ENCODE measurements at places on chromosomes 6 and 20.

DNA sequence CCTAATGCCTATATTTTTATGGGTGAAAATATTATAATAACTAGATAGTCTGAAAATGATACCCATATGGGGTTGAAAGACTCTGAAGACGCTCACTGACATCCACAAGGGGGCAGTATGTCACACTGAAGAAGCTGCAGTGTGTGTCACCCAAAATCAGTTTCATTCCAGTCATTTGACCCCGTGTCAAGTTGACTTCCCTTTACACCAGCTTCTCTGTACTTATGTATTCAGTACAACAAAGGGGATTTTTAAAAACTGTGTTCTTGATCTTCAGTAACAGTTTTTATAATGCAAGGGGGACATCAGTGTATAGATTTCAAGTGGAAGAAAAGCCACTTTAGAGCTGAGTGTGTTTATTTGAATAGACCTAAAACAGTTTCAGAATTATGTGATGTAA lies 19.3 kb downstream of the FAXC start:
- peak; percentile 16 for DNase-seq

DNA sequence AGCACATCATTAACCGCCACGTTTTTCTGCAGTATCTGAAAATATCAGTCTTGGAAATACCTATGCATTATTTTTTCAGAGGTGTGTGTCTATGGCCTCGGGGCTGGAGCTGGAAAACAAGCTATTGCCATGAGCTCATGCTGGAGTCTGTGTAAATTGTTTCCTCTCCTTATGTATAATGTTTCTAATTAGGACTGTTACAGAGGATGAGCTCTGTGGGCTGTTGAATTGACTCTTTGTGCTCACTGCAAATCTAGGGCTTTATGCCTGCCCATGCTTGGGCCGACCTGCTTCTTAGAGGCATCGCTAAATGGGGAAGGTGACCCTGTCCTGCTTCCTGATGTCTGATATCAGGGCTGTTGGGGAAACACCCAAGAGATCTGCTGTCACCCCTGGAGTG lies 80.8 kb upstream of the SLC22A16 start:
- DNase-seq: no peak

GRCh38 chr20:57457243-57458095 lies 66.3 kb downstream of the RBM38 start:
- no peak for DNase-seq

- DNase-seq: peak; percentile 56
These were observed 155.1 kb upstream of the MLIP start for GRCh38 chr6:53956068-53956711.

GRCh38 chr6:149435919-149436586 lies 36.0 kb downstream of the SUMO4 start:
- no peak for DNase-seq

DNA sequence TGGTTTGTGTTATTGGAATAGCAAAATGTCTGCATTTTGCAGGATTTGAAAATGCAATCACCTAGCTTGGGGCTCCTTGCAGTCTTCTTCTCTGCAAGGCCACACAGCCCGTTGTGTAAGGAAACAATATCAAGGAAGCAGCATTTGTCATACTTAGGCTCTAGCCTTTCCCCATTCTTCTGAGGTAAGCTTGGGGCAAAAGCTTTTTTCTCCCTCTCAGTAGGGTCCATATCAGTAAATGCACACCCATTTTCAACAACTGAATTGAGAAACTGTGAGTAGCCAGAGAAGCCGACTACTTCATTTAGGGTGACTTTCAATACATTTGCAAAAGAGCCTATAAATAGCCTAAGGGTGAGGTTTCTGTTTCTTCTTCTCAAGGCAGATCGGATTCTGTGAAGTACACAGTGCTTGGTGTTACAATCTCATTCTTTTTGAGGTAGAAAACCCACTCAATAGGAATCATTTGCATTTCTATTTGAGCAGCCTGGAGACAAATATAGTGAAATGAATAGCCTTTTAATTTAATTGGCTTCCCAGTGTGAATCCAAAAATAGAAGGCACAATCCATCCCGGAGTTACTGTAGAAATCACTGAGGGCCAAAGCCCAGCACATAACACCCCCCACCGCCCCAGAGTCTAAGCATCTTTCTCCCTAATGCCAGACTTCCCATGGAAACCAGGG lies 61.8 kb downstream of the BTBD3 start:
- DNase-seq: no peak

DNA sequence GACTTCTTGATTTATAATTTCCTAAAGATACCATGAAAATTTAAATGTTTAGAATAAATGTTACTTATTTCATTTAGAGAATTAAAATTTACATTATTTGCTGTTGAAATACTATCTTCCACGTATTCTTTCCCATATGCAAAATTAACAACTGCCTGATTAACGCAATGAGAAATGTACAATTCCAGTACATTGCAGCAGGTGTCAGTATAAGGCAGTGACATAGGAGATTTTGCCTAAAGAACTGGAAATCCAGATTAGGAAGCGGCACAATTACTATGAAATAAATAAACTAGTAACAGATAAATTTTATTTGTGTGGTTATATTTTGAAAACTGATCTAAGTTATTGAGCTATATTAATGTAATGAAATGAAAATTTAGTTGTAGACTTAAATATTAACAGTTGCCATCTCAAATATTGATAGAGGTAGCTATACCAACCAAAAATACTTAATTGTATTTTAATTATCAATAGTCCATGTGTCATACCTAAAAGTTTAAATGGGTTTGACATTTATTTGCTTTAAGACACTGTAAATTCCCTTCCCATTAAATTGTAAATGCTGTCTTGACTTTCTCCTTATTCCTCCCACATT lies 300.2 kb downstream of the UTRN start:
- DNase-seq: peak; percentile 35

- peak; percentile 90 for DNase-seq
These were observed 42.1 kb upstream of the CDH22 start for GRCh38 chr20:46350201-46350985.

DNA sequence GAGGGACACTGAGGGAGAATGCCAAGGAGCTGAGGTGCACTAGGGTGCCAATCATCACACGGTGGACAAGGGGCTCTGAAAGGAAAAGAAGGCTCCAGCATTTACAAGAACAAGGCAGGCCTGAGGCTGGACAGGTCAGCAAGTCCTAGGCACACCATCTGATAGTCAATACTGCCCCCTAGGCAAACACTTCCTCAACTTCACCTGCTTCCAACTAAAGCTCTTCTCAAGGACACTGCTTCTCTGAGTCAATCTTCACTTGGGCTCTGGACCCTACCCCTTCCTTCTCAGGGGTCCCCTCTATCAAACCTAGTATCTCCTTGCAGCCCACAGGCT lies 37.7 kb upstream of the SLC4A11 start:
- peak; percentile 18 for DNase-seq

- peak; percentile 43 for DNase-seq
These were observed 65.4 kb upstream of the RIN2 start for GRCh38 chr20:19692685-19693119.

GRCh38 chr6:112352101-112352500 lies 5.0 kb downstream of the RFPL4B start:
- no peak for DNase-seq

DNA sequence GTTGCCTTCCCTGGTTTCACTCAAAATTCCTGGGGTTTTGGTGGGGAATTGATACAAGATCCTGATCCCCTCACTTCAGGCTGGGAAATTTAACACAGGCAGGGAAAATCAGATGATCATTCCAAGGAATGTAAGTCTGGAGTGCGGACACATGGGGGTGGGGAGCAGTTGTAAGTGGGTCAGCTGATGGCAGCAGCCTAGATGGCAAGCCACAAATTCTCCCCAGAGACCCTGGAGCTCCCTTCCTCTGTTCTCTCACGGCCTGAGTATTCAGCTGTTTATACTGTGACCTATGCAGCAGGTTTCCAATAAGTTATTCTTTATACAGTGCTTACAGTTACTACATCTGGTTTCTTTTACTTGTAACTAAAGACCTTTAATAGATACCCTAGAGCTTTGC lies 144.9 kb downstream of the SH3BGRL2 start:
- DNase-seq: no peak

DNA sequence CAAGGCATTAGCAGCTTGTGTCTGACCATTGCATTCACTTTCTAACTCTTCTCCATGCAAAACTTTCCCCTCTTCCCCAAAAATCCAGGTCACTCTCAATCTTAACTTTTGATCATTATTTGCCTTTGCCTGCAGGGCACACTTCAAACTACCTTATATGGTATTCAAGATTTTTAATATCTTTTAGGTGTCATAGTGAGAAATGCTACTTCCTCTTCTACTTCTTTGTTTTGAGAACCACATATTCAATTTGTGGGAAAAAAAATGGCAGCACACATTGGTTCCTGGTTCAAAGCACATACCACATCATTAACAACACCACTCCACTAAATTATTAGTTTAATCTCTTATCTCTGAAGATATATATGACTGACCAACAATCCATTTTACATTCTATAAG lies 1267.0 kb upstream of the CITED2 start:
- no peak for DNase-seq

DNA sequence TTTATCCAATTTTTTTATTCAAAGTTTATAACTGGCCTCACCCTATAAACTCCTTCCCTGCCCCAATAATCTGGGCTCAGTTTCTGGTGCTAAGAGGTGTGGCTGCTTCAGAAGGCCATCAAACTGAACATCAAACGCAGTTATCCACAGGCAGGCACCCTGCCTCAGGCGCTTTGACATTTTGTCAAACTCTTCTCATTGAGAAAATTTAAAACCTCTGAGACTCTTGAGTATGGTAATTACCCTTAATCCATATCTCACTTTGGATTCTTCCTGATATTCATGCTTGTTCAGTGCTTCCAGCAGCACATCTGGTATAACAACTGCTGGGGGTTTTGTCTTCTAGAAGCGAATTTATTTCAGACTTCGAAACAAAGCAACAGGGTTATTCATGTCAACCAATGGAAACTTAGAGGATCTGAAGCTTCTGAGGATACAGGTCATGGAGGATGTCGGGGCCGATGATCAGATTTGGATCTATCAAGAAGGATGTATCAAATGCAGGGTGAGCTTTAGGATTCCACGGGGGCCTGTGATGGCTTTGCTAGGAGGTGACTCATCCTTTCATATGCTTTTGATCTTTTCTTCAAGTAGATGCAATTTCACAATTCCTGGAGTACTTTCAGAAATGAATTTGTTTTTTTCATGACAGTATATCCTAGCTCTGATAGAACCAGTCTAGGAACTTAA lies 68.2 kb downstream of the RTN4IP1 start:
- no peak for DNase-seq

- no peak for DNase-seq
These were observed 153.2 kb downstream of the AIG1 start for GRCh38 chr6:143213859-143214376.

DNA sequence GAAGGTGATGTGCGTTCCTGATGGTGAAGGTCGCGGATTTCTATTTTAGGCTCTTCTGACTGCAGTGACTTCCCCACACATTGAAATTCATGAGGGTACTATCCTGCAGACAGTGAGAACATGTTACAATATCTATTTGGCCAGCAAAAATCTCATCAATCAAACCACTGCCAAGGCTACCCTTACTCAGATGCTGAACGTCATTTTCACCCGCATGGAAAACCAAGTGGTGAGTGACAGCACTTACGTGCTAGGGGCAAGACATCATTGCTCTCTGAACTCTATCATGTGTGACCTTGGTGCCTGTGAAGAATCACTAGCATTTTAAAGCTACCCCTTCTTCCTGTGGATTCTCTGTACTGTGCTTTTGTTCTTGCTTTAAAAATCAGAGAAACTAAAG lies 31.1 kb downstream of the ARFGEF2 start:
- DNase-seq: no peak

Measured in RCC 7860 (cell line).